ENCODE measurements at places on chromosomes 5 and 9.
A peak's percentile ranks its signal among the peaks of the same experiment; 100 is the strongest.

DNA sequence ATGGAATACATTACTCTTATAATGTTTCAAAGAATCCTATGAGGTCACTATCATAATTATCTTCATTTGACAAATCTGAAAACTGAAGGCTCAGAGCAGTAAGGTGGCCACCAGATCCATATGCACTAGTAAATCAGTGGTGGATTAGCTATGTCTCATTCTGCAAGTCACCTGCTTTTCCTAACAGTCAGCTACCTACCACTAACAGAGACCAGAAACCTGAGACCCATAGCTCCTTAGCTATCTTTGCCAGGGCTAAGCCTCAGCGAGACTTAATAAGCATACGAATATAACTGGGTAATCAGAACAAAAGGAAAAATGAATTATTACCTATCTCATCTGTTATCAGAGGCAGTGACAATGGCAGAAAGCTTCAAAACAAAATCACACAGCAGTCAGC lies 118.7 kb downstream of the AUH start:
- no peak for DNase-seq

- no peak for DNase-seq
These were observed 160.8 kb downstream of the DAB2IP start for GRCh38 chr9:121812159-121812735.

GRCh38 chr5:2753452-2754420 lies 2.3 kb upstream of the IRX2 start:
- DNase-seq: no peak

DNA sequence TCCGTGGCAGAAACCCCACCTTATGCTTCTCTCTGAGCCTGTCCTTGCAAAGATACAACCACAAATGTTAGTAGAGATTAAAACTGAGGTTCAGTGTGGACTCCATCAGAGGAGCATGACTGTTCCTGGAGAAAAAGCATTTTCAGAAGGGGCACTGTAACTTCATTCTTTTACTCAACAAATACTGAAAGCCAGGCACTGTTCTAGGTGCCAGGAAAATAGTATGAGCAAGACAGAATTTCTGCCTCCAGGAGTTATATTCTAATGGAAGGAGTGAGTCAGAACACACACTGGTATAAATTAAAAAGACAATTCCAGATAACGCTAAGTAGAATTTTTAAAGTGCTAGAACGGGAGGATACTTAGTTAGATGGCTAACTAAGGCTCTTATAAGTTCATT lies 251.4 kb upstream of the GAS1 start:
- no peak for DNase-seq

- peak; percentile 86 for DNase-seq
These were observed 433.7 kb downstream of the ENC1 start for GRCh38 chr5:74206579-74207550.

DNA sequence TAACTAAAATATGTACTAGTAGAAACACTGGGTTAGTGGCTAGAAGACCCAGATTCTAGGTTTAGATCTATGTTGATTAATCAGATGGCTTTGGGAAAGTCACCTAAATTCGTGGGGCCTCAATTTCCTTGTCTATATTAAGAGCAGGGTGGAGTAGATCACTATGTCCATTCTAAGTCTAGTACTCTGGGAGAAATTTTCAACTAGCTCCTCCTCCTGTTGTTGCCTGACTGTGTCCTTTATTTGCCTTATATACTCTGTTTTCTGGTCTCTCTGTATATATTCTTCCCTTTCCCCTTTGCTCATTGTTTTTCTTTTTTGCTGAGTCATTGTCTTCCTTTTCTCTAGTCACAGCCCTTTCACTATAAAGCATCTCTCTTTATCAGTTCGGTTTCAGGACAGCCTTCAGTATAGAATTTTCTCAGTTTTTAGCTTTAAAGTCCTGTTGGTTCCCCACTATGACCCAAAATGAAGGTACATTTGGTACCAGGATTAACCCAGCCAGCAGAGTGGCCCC lies 44.5 kb upstream of the CDH6 start:
- no peak for DNase-seq

DNA sequence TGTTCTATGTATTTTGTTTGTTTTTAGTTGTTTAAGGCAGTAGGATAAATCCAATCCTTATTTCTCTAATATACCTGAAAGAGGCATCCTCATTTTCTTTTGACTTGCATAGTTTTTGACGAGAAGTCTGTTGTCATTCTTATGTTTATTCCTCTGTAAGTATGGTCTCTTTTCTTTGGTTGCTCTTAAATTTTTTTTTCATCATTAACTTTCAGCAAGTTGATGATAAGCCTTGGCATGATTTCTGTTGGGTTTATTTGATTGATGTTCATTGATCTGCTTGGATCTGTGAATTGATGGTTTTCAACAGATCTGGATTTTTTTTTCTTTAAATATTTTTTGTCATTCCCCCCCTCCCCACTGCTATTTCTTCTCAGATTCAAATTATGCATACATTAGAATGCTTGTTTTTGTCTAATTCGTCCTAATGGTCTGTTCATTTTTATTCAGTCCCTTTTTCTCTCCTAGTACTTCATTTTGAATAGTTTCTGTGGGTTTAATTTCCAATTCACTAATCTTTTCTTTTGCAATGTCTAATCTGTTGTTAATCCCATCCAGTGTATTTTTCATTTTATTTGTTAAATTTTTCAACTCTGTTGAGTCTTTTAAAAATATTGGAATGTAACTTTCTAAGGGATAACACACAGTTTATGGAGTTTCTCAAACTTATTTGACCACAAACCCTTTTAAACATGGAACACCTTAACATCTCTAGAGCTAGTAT lies 495.9 kb downstream of the CSNK1G3 start:
- no peak for DNase-seq

GRCh38 chr5:1507014-1507375 lies 16.8 kb downstream of the LPCAT1 start:
- no peak for DNase-seq

DNA sequence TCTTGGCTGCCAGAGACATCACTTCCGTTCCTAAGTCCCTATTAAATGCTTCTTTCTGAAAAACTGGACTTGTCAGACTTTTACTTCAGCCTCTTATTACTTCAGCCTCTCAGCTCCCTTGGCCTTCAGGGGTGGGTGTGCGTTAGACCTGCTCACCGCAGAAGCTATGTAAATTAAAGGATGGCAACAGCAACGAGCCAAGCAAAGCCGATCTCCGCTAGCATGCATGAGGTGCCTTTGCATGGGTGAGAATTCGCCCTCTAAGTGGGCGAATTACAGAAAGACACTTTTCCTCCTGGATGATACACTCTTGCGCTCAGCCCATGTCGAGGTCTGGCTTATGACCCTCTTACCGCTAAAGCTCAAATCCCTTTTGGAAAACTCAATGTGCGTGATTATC lies 10.9 kb upstream of the IL3 start:
- no peak for DNase-seq

DNA sequence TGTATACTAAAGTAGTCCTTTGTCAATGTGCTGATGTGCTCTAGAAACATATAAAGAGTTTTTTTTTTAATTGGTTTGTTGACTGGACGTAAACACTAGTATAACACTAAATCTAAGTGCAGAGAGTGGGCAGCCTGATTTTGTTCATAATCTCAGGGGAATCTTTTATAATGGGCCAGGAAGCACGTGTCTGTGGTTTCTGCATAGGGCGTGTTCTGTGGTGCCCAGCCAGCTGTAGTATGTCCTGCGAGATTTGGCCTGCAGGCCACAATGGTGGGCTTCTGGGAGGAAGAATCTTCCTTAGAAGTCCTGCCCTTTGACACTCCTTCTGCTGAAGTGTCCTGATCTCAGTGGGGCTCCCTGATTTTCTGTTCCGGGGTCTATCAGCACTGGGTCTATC lies 49.0 kb upstream of the DHFR start:
- no peak for DNase-seq

GRCh38 chr9:92770360-92770995 lies 5.8 kb upstream of the BICD2 start:
- DNase-seq: peak; percentile 89

DNA sequence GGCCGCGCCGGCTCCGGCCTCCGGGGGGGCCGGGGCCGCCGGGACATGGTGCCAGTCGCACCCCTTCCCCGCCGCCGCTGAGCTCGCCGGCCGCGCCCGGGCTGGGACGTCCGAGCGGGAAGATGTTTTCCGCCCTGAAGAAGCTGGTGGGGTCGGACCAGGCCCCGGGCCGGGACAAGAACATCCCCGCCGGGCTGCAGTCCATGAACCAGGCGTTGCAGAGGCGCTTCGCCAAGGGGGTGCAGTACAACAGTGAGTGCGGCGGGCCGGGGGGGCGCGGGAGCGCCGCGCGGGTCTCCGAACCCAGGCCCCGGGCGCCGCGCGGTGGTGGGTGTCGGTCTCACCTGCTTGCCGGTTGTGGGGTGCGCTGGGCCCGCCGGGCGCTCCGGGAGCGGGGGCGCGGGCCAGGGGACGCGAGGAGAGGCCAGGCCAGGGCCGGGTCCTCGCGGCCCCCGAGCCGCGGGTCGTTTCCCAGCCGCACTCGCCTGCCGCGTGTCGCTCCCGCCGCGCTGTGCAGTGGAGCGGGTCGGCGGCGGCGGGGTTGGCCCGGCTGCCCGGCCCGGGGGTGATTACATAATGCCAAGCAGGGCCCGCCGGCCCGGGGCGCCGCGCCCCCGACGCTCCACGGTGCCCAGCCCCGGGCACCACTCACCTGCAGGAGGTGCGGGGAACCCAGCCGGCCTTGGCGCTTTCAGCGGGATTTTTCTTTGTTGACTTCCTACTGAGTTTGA lies 492 bp downstream of the RABL6 start:
- DNase-seq: no peak

DNA sequence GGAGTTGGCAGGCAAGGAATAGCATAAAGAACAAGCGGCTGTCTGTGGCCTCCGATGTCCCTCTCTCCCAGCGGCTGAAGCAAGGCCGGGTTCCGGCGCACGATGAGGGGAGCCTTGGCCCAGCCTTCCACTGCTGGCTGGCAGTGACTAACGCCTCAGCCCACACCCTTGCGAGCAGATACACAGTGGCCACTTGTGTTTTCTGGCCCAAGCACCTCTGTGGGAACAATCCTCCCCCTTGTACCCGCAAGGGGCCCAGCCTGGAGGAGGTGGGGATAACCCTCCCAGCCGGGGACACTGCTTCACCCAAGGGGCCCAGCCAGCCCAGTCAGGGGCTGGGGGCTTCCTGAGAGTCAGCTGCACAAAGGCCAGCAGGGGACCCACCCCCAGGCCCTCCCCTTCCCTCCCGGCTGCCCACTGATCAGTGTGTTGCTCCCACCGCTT lies 23.2 kb downstream of the STK10 start:
- no peak for DNase-seq

- DNase-seq: peak; percentile 37
These were observed 41.3 kb downstream of the PFDN1 start for GRCh38 chr5:140261403-140262171.

GRCh38 chr9:21708856-21709255 lies 93.6 kb upstream of the MTAP start:
- DNase-seq: no peak

GRCh38 chr5:142837081-142837725 lies 67.0 kb downstream of the ARHGAP26 start:
- no peak for DNase-seq

GRCh38 chr5:109335114-109335513 lies 74.7 kb downstream of the PJA2 start:
- DNase-seq: no peak

GRCh38 chr5:154344461-154344860 lies 101.3 kb upstream of the SAP30L start:
- no peak for DNase-seq

GRCh38 chr9:112245126-112245525 lies 70.0 kb upstream of the SUSD1 start:
- no peak for DNase-seq

DNA sequence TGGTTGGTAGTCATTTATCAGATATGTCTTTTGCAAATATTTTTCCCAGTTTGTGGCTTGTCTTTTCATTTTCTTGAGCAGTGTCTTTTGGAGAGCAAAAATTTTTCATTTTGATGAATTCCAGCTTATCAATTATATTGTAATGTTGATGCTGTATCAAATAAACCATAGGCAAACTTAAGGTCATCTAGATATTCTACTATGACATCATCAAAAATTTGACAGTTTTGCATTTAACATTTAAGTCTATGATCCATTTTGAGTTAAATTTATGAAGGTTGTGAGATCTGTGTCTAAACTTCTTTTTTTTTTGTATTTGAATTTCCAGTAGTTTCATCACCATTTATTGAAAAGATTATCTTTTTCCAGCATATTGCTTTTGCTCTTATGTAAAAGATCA lies 505.5 kb upstream of the COX7C start:
- no peak for DNase-seq

DNA sequence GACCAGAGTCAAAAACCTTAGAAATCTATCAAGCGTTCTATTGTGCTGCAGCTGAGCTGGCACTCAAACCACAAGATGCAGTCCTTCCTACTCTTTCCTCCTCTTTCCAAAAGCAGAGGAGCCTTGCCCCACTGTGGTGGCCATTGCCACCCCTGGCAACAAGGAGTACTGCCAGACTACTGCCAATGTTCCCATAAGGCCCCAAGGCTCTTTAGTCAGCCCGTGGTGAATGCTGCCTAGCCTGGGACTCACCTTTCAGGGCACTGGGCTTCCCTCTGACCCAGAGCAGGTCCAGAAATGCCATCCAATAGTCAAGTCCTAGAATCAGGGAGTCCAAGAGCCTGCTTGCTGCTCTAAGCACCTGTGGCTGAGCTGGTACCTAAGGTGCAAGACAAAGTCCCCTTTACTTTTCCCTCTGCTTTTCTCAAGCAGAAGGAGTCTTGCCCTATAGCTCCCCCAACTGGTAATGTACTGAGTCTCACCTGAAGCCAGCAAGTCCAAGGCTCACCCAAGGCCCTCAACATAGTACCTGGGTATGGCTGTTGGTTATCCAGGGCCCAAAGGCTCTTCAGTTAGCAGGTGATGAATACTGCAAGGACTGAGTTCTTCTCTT lies 219.4 kb downstream of the ATPSCKMT start:
- no peak for DNase-seq

DNA sequence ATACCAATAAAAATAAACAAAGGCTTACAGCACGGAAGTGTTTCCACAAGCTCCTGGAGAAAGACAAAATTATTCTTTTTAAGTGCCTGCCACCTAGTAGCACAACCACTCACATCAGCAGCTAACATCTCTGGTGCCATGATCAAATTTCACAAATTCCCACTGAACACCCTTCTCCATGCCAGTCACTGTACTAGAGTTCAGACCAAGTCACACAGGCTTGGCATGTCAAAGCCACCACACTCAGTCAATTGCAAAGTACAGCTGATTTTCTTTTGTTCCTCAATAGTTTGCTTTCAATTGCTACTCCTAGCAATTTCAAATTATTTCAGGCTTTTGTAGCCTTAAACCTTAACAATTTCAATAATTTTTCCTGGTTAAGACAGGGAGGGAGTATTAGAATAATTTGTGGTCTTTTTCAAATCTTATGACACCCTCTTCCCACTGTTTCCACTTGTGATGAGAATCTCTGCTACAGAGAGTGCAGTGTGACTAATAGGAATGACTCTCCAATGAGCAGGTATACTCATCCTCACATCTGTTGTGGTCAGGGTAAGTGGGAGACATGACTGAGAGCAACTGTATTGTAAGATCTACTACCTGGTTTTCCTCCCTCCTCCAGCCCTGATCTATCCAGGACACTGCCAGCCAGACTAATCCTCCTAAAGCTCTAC lies 46.2 kb downstream of the RNF145 start:
- no peak for DNase-seq

All from NCI-H1436 (cell line).